Pancreas (tissue), 10 donors: ENCODE measurements at places on chromosomes 16 and 17. TPM values are rescaled to one million over a fixed set of nuclear protein-coding genes. Genes with fewer than 3 reads are reported as not detected.
A peak's percentile ranks its signal among the peaks of the same experiment; 100 is the strongest.

GRCh38 chr17:38538906-38539305, 66.8 kb downstream of the SRCIN1 start:
- H3K27me3 ChIP-seq = no peaks in the 10 kb centered on the region
- H3K4me3 ChIP-seq = no peak overlapping the region
- H3K27ac ChIP-seq = no peak overlapping the region
- H3K36me3 ChIP-seq = no peaks in the 10 kb centered on the region

GRCh38 chr16:88719267-88719932, 13.1 kb downstream of the CTU2 start:
- no peak for DNase-seq
- H3K27ac ChIP-seq = no peak overlapping the region
- H3K36me3 ChIP-seq = no peaks in the 10 kb centered on the region
- H3K4me3 ChIP-seq = no peak overlapping the region
- no peaks in the 10 kb centered on the region for H3K27me3 ChIP-seq

DNA sequence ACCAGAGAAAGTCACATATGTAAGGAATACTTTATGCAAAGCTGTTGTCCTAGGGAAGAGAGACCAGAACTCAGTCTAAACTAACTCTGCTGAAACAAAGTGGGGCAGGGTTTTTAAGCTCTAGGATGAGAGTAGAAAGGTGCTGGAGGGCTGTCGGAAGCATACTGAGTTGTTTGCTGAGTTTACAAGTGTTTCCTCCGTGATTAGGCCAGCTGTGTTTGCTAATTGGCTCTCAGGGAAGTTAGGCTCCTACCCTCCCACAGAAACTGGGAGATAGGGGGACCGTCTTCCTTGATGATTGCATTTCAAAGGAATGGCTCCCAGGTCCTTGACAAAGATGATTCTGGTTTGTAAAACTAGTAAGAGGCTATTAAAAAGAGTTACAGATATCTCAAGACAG, 24.4 kb upstream of the CRYM start:
- H3K27ac ChIP-seq = no peak overlapping the region
- peaks cover 4% of the 10 kb centered on the region for H3K4me1 ChIP-seq
- no peak for DNase-seq
- H3K27me3 ChIP-seq = no peaks in the 10 kb centered on the region
- H3K4me3 ChIP-seq = no peak overlapping the region

- H3K27me3 ChIP-seq = no peaks in the 10 kb centered on the region
- no peak overlapping the region for H3K27ac ChIP-seq
- DNase-seq = no peak
- H3K4me3 ChIP-seq = no peak overlapping the region
These were observed 83.5 kb upstream of the TNRC6A start for GRCh38 chr16:24645739-24646645.

Gene AGRP
- total RNA-seq = not detected

DNA sequence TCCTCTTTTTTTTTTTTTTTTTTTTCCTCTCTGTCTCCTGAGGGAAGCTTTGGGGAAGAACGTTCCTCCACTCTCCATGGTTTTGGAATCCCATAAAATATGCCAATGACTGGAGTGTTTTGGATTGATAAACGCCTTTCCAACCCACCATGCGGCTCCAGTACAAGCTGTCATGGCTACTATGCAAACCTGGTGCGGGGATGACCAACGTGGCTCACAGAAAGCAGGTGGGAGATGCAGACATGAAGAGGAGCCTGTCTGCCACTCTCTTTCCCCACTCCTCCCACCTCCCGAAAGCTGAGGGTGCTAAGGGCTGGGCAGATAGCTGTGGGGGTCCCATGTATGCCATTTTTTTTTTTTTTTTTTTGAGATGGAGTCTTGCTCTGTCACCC, 69.9 kb upstream of the SEC14L1 start:
- H3K4me3 ChIP-seq = no peak overlapping the region
- DNase-seq = no peak

- peaks cover 4% of the 10 kb centered on the region for H3K27me3 ChIP-seq
- no peak overlapping the region for H3K27ac ChIP-seq
- no peak for DNase-seq
- no peak overlapping the region for H3K4me3 ChIP-seq
- H3K4me1 ChIP-seq = no peaks in the 10 kb centered on the region
These were observed 7.8 kb downstream of the HOXB1 start for GRCh38 chr17:48523010-48523409.

DNA sequence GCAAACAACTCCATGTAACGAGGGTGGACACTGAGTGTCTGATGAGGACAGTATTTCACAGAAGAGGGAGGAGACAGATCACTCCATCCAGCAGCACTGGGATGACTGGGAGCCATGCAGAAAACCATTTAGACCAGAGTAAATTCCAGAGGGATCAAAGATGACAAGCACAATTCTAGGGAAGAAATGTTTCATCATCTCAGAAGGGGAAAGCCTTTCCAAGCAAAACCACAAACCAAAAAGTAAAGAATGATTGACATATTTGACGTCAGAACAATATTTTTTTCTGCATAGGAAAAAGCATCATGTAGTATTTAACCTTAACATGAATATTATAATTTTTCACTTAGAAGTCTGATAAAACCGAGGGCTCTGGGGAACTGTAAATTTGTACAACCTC, 4.8 kb downstream of the DNASE1 start:
- no peaks in the 10 kb centered on the region for H3K27me3 ChIP-seq
- H3K4me1 ChIP-seq = no peaks in the 10 kb centered on the region
- no peak overlapping the region for H3K4me3 ChIP-seq
- H3K36me3 ChIP-seq = peaks cover 4% of the 10 kb centered on the region

GRCh38 chr16:64455275-64455674, 666.6 kb downstream of the CDH11 start:
- no peak overlapping the region for H3K4me3 ChIP-seq
- no peak for DNase-seq
- H3K4me1 ChIP-seq = no peaks in the 10 kb centered on the region
- H3K36me3 ChIP-seq = no peaks in the 10 kb centered on the region

Gene C16orf78
- not detected for total RNA-seq

Gene FBXO39
- total RNA-seq = not detected

- no peaks in the 10 kb centered on the region for H3K27me3 ChIP-seq
- DNase-seq = no peak
- H3K27ac ChIP-seq = no peak overlapping the region
- no peaks in the 10 kb centered on the region for H3K4me1 ChIP-seq
- H3K4me3 ChIP-seq = no peak overlapping the region
- H3K36me3 ChIP-seq = no peaks in the 10 kb centered on the region
These were observed 118.3 kb downstream of the ANKRD11 start for GRCh38 chr16:89371968-89372634.

Gene KRTAP1-1
- total RNA-seq = not detected

Gene PYY
- total RNA-seq = not detected

DNA sequence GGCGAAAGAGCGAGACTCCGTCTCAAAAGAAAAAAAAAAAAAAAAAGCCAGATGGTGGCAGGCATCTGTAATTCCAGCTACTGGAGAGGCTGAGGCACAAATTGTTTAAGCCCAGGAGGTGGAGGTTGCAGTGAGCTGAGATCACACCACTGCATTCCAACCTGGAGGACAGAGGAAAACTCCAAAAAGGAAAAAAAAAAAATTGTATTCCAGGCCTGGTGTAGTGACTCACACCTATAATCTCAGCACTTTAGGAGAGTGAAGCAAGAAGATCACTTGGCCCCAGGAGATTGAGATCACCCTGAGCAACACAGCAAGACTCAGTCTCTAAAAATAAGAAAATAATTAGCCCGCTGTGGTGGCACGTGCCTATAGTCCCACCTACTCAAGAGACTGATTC, 20.1 kb downstream of the HBQ1 start:
- no peak overlapping the region for H3K27ac ChIP-seq
- H3K36me3 ChIP-seq = no peaks in the 10 kb centered on the region
- no peak for DNase-seq
- H3K27me3 ChIP-seq = no peaks in the 10 kb centered on the region
- H3K4me3 ChIP-seq = no peak overlapping the region
- no peaks in the 10 kb centered on the region for H3K4me1 ChIP-seq

Gene SOX8
- 0.79 TPM for total RNA-seq

- H3K27me3 ChIP-seq = no peaks in the 10 kb centered on the region
- no peak overlapping the region for H3K27ac ChIP-seq
- no peak overlapping the region for H3K4me3 ChIP-seq
These were observed 1091.6 kb upstream of the EEF2KMT start for GRCh38 chr16:6189216-6189615.

Gene ZNF267
- total RNA-seq = 3.6 TPM

DNA sequence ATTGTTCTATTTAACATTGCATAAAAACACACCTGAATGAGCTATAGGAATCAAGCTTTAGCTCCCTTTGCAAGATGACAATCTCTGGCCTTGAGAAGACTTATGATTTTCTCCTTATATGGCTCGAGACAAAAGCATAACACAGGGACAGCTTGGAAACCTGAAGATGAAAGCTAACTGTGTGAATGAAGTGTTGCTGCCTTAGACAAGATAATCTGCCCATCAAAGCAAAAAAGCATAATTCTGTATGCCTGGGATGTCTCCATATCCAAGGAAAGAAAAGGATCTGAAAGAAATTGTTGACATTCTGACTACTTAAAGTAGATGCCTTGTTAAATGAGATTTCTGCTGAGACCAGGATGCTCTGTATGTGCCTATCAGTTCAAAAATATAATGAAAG, 526.7 kb upstream of the TOM1L1 start:
- DNase-seq = no peak
- no peak overlapping the region for H3K27ac ChIP-seq
- H3K4me1 ChIP-seq = no peaks in the 10 kb centered on the region
- H3K36me3 ChIP-seq = no peaks in the 10 kb centered on the region

DNA sequence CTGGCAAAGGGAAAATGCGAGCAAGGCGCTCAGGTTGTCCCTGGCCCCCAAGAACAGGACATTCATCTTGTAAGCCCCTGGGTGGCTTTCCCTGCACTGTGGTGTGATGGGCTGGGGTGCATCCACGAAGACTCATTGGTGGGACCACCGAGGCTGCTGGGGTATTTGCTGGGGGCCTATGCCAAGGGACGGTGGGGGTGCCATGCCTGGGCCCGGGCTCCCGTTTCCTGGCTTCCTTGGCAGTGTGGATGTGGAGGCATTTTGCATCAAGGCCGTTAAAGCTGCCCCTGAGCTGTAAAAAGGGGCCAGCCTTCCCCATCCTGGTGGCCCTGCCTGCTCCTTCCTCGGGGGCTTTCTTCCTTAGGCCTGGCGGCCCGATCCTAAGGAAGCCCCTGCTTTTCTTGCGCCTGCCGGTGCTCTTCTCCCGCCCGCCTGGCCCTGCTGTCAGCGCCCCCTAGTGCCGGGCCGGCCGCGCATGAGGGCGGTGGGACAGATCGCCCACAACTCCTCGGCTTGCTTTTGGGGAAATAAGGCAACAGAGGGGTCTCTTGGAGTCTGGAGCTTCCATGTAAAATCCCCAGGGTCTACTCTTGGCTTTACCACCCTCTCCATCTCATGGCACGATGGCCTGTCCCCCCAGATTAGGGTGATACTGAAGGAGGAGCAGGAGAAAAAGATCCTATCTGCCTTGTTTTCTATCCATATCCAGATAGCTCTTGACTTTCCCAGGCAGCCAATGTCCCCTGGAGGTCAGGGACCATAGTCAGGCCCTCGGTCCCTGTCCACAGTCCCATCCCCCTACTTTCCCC, 9.8 kb upstream of the TBX2 start:
- no peaks in the 10 kb centered on the region for H3K36me3 ChIP-seq
- no peak overlapping the region for H3K4me3 ChIP-seq
- no peak overlapping the region for H3K27ac ChIP-seq
- no peaks in the 10 kb centered on the region for H3K4me1 ChIP-seq
- DNase-seq = peak; percentile 85
- no peaks in the 10 kb centered on the region for H3K27me3 ChIP-seq

Gene RAB26
- total RNA-seq = 25.8 TPM
